Activated T-helper 1 cell treated with anti-CD3 and anti-CD28 coated beads, Interleukin-12 subunit alpha, Interleukin-12 subunit beta, Interleukin-2, Interleukin-4 antibody, amounts not matched to agents 30 ng/mL and 10 ng/mL and 1 ng/mL, durations not matched to agents 14 hours and 24 hours and 36 hours (primary cell): ENCODE measurements at places on chromosomes 13 and 19. TPM values are rescaled to one million over a fixed set of nuclear protein-coding genes. Genes with fewer than 3 reads are reported as not detected.

DNA sequence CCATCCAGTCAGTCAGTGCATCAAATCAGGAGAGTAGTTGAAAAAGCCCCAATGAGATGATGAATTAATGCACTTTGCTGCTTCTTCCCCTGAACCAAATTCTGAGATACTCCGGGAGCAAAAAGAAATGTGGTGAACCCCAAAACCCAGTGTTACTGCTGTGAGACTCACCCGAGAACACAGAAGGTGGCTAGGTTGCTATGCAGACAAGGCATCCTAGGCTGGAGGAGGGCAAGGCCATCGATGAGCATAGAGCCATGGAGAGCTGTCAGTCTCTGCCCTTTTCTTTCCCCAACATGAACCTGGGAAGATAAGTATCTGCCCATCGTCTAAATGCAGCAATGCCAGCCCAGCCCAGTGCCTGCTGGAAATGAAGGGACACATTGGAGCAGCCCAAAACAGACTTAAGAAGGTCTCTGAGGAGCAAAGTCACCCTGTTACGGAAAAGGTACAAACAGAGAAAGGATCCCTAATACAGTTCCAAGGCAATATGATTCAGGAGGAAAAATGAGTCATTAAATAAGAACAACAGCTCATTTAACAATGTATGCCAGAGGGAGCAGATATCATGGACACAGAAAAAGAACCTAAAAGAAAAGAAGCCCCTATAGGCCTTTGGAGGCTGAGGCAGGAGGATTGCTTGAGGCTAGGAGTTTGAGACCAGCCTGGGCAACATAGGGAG is 272.0 kb downstream of the FOXO1 start:
- no peaks in the 10 kb centered on the region for H3K27me3 ChIP-seq
- H3K27ac ChIP-seq, result no peak overlapping the region
- H3K4me1 ChIP-seq, result peaks cover 17% of the 10 kb centered on the region
- H3K36me3 ChIP-seq, result peaks cover 2% of the 10 kb centered on the region
- DNase-seq, result no peak

DNA sequence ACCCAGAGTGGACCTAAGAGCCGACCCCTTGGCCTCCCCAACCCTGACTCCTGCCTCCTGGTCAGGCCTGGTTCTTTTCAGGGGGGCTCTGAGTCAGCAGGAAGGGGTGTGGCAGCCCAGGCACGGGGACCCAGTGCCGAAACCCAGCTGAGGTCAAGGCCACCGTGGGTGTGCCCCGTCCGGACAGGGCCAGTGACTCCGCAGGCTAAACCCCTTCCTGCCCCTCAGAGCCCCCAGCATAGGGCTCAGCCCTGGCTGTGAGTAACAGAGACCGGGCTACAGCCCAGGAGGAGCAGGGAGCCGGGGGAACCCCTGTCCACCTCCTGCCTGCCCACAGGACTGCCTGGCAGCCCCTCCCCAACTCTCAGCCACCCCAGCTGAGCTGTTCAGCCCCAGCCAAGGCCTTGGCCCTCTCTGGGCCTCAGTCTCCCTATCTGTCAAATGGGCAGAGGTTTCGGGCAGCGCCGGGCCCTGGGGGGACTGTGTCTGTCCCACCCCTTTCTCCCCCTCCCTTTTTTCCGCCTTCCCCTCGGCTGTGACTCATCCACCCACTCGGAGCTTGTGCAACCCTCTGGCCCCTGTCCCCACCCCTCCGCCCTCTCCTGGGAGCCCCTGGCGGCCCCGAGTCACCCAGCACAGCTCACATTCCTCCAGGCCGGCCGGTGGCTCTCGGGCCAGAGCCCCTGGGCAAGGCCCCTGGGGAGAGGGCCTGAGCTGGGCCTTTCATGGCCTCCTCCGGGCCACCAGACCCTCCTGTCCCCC is 8.6 kb downstream of the ZBTB7A start:
- peaks cover 17% of the 10 kb centered on the region for H3K36me3 ChIP-seq
- H3K4me1 ChIP-seq, result peaks cover 7% of the 10 kb centered on the region
- H3K4me3 ChIP-seq, result no peak overlapping the region
- H3K27me3 ChIP-seq, result no peaks in the 10 kb centered on the region
- DNase-seq, result no peak
- no peak overlapping the region for H3K27ac ChIP-seq

DNA sequence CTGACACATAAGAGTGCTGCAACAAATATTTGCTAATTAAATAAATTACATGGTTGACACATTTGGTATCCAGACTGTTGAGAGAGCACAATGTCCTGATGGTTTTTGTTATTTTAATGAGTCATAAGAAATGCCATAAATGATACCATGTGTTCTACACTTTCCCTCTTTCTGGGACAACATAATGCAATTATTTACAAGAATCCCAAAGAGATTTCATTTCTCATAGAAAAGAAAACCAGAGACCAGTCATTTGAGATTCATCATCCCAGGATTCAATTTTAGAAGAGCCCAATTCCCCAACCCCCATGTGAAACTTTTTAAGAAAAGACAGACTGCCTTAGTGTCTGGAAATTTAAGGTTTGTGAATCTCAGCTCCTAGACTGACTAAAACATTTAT is 399.6 kb downstream of the DCT start:
- no peak overlapping the region for H3K4me3 ChIP-seq
- no peaks in the 10 kb centered on the region for H3K27me3 ChIP-seq
- no peak for DNase-seq
- no peak overlapping the region for H3K27ac ChIP-seq

DNA sequence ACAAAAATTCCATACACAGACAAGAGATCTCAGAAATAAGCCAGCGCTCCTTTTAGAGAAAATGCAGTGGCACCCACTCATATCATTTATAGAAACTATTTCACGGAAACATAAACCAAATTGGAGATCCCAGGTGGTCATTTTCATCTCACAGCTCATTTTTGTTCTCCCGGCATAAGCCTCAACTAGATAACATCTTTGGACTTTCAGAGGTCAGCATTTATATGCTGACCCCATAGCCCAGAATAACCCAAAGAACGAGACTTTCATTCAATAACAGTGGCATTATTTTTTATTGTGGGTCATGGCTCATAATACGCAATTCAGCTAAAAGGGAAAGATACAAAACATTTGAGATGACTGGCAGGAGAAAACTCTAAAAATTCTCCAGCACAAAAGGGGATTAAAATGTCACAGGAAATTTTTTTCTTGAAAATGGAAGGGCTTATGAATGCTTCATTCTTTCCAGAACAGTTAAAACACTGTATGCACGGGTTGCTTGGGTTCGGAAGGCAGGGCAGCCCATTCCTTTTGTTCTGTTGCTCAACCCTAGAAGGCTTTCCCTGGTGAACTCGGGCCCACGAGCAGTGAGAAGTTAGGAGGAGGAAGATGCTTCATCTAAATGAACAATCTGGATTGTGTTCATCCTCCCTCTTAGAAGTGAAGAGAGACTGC is 24.0 kb downstream of the STARD13 start:
- no peak for DNase-seq
- no peaks in the 10 kb centered on the region for H3K4me1 ChIP-seq
- H3K4me3 ChIP-seq, result no peak overlapping the region
- no peaks in the 10 kb centered on the region for H3K36me3 ChIP-seq
- H3K27ac ChIP-seq, result no peak overlapping the region

Gene DMPK
- total RNA-seq, result 22.8 and 23.9 TPM in 2 replicates

Gene FDX2
- 21.6 and 24.4 TPM in 2 replicates for total RNA-seq
